Activated CD4-positive, alpha-beta memory T cell treated with anti-CD3 and anti-CD28 coated beads for 36 hours (primary cell): ENCODE measurements at places on chromosomes 12 and 14.

DNA sequence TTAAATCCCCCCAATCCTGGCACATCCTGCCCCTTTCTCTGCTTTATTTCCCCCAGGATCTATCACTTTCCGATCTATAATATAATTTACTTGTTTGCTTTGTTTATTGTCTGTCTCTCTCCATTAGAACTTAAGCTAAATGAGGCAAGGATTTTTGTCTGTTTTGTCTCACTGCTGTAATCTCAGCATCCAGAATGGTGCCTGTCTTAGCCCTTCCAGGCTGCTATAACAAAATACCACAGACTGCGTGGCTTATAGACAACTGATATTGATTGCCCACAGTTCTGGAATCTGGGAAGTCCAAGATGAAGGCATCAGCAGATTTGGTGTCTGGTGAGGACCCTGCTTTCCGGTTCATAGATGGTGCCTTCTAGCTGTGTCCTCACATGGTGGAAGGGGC, 65.2 kb downstream of the VWF start:
- DNase-seq: no peak

DNA sequence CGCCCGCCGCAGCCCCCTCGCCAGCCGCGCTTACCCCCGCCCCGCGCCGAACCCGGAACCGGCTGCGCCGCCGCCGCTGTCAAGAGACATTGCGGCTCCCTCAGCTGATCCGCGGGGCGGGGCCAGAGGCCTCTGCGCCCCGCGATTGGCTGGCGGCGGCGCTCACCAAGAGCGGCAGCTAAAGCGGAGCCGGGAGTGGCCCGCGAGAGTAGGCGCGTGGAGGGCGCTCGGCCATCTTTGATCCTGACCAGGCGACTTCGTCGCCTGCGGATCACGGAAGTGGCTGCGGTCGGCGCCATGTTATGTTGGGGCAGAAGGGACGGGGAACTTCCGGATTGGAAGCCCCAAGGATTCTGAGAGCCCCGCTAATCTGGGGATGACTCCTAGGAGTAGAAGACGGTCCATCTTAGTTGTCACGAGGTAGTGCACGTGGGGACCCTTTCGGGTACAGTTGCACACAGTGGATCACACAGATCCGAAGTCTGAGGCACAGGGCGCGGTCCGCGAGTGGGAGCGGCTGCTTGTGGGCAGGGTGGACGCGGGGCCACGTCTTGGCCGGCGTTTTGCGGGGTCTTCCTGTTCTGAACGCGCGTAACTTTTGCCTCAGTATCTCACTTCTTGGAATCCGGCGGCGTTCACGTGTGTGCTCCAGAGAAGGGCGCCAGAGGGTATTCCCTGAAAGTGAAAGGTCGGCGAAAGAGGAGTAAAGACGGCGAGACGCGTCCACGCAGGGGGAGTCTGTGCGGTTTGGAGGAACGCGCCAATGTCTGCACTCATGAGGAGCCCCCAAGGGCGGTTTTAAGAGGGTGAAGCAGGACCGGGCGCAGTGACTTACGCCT, at the start of gene CHFR:
TSS of gene CHFR (minus strand) at position 93 of the 839 bp plus-strand sequence. CDS start 277 bp downstream, outside the sequence.
- peak; percentile 98 for DNase-seq

- DNase-seq: no peak
Observed at GRCh38 chr14:99143126-99143525, 128.9 kb downstream of the BCL11B start.

- no peak for DNase-seq
Observed at GRCh38 chr14:59347511-59347900, 117.7 kb downstream of the GPR135 start.

DNA sequence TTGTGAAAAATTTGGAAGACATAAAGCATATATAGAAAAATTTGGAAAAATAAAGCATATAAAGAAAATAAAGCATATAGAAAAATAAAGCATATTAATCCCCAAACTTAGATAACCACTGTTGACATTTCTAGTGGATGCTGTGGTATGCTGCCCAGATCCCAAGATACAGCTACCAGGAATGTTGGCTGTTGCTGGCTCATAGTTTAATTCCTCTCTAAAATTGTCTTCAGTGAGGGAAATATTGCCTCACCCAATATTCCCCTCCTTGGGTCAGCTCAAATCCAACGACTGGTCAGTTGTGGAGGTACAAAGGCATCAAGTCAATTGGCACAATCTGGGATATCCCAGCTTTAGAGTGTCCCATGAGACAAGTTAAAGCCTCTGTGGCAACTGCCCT, 10.1 kb upstream of the KICS2 start:
- DNase-seq: no peak

- DNase-seq: no peak
Observed at GRCh38 chr14:68076451-68076850, 256.9 kb downstream of the RAD51B start.

DNA sequence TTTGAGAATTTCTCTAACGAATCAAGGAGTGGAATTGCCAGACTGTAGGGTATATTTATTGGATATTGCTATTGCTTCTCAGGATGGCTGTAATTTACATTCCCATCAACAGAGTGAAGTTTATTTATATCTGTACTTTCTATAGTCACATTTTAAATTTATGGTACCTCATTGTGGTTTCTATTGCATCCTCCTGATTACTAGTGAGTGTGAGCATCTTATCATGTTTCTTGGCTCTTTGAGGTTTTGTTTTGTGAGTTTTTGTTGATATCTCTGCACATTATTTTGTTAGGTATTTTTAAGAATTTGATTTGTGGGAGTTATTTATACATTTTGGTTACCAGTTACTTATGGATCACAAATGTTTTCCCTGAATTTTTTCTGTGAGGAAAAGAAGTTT, 13.9 kb downstream of the DNM1L start:
- DNase-seq: no peak

GRCh38 chr12:132124766-132125425, 19.2 kb downstream of the DDX51 start:
- DNase-seq: no peak

DNA sequence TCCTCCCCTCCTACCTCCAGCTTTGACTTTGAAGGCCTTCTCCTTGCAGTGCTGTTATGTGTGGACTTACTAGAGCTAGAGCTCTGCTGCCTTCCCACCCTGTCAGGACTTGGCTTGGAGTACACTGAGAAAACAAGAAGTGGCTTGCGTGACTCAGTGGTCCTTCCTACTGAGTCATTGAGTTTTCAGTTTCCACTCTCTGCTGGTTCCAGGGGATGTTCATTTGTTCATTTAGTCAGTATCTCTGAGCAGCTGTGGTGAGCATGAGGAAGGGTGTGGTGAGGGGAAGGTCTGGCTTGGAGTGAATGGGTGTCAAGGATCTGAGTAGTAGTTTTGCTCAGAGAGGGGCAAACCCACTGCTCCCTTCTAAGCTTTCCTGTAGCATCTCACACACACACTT, 17.2 kb upstream of the ELK3 start:
- DNase-seq: peak; percentile 90

- no peak for DNase-seq
Observed at GRCh38 chr14:98334186-98334585, 937.8 kb downstream of the BCL11B start.

GRCh38 chr14:47596860-47597259, 78.5 kb downstream of the MDGA2 start:
- no peak for DNase-seq

DNA sequence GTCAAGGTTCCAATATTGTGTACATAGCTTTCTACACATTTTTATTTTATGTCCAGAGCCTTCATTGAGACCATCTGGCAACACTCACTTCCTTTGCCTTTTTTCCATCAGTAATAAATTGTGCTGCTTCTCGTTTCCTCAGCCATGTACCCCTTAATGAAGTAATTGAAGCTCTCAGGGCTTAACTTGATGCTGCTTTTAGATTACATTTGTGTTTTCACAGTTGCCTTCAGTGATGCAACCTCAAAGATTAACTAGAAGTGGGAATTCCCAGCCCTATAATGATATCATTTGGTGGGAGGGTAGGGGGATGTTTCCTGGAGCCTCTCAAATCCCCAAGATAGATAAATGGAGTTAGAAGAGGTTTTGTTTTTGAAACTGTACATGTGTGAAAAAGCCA, 80.2 kb upstream of the KRR1 start:
- DNase-seq: no peak

DNA sequence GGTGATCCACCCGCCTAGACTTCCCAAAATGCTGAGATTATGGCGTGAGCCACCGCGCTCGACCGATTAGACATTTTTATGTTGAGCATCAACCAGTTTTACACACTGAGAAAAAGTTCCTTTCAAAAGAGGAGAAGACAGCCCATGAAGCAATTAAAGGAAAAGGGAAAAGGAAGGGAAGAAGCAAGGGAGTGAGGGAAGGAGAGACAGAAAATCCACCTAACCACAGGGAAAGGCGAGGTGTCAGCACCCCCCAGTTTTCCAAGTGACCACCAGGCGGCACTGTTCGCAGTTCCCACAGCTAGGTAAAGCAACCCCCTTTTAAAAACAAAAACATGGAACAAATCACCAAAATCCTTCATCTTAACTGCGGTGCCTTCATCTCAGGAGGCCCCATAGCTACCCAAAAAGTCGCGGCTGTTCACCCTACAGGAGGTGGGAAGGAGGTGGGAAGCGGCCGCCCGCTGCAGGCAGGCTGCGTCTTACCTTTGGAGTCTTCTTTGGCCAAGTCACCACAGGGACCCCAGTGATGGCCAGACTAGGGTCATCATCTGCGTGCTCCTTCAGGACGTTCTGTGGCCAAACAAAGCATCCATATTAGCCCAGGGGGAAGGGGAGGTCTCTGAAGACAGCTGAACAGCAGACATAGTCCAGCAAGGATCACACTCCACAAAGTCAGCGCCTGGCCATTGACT, 86.6 kb downstream of the KDM2B start:
- DNase-seq: peak; percentile 72

GRCh38 chr14:71062581-71063303, 155.5 kb downstream of the PCNX1 start:
- no peak for DNase-seq

DNA sequence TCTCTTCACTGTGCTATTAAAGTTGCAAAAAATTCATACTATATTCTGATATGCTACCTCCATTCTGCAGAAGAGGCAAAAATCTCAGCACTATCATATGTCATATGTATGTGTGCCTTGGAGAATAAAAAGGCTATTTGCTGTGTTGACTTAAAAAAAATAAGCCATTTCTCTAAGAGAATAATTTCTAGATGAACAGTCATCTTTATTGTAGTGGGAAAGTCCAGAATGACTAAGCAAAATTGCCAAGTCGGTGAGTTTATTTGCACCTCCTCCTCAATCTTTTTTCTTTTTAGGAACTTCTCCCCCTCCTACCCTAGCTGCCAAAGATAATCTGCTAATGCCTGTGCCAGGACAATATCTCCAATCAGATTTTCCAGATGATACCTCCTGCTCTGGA, 353.8 kb upstream of the FAR2 start:
- DNase-seq: no peak

- no peak for DNase-seq
Observed at GRCh38 chr14:85620947-85621346, 91.0 kb downstream of the FLRT2 start.

- no peak for DNase-seq
Observed at GRCh38 chr14:21475767-21476522, 814 bp downstream of the RAB2B start.

DNA sequence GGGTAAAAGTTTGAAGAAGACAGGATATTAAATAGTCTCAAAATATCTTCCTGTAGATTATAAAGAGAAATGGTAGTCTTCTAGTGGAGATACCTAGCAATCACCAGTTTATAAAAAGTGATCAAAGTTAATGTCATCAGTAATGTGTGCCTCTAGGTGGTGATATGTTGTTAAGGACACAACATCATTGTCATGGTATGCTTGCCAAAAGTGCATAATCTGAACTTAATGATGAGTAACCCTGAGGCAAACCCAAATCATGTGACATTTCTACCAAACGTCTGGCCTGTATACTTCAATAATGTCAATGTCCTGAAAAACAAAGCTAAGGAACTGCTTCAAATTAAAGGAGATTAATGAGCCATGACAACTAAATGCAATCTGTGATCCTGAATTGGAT, 214.7 kb downstream of the PHLDA1 start:
- no peak for DNase-seq

DNA sequence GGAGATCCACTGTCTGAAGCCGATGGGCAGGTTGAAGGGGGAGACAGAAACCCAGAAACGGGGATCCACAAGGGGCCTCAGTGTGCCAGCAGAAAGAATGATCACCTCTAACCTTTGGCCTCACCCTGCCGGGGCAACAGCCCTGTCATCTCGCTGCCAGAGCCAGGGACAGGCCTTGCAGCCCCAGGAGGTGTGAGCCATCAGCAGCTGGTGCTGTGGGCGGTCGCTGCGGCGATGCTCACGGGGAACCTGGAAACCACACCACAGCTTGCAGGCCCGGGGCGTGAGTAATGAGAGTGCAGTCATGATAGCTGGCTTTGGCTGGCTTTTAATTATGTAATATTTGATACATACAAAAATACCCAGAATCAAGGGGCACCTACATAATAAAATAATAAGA, 4.7 kb upstream of the TTC7B start:
- DNase-seq: peak; percentile 91

- no peak for DNase-seq
Observed at GRCh38 chr12:28088566-28089272, 101.5 kb upstream of the CCDC91 start.
